Gastrocnemius medialis (tissue), 4 donors: ENCODE measurements at places on chromosomes 13 and 19. TPM values are rescaled to one million over a fixed set of nuclear protein-coding genes. Genes with fewer than 3 reads are reported as not detected.
A peak's percentile ranks its signal among the peaks of the same experiment; 100 is the strongest.

DNA sequence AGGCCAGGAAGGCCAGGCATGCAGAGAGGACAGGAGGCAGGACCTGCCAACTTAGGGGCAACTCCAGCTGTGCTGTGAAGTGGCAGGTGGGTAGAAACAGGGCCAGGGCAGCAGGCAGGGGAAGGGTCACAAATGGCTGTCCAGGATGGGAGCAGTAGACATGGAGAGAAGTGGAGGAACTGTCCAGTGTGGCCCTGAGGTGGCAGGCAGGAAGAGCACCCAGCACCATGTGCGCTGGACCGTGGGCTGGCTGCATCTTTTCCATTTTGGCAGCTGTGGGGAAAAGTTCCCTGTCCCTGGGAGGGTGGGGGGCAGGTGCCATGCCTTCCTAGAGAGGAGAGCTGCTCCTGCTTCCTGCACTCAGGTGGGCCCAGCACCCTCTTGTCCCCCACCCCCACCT, 13.8 kb downstream of the DEDD2 start:
- DNase-seq: no peak
- no peak overlapping the region for H3K27ac ChIP-seq
- no peak overlapping the region for H3K4me3 ChIP-seq

Gene NPHS1
- not detected for total RNA-seq

Gene MICU2
- 126 TPM for total RNA-seq

DNA sequence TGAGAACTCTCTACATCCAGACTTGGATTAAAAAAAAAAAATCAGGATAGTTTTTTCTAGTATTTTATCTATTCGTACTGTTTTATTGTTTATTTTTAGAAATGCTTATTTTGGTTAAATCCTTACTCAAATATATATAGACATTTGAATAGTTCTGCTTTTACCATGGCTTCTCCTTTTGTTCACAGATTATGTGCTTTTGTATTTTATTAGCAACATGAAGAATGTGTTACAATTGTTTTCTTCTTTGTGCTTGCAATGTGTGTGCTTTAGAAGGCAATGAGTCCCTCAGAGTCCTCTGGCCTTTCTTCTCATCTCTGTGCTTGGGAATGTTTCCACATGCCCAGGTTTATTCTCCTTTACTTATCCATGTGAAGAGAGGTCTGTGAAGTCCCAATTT, 324.0 kb downstream of the KCNRG start:
- H3K4me1 ChIP-seq: no peaks in the 10 kb centered on the region
- H3K27ac ChIP-seq: no peak overlapping the region
- H3K27me3 ChIP-seq: no peaks in the 10 kb centered on the region
- no peak for DNase-seq
- H3K36me3 ChIP-seq: no peaks in the 10 kb centered on the region
- no peak overlapping the region for H3K4me3 ChIP-seq

- no peak overlapping the region for H3K27ac ChIP-seq
- no peak overlapping the region for H3K4me3 ChIP-seq
- H3K36me3 ChIP-seq: no peaks in the 10 kb centered on the region
- H3K4me1 ChIP-seq: no peaks in the 10 kb centered on the region
Measured at GRCh38 chr19:56191115-56191514, 6.5 kb downstream of the ZSCAN5B start.

DNA sequence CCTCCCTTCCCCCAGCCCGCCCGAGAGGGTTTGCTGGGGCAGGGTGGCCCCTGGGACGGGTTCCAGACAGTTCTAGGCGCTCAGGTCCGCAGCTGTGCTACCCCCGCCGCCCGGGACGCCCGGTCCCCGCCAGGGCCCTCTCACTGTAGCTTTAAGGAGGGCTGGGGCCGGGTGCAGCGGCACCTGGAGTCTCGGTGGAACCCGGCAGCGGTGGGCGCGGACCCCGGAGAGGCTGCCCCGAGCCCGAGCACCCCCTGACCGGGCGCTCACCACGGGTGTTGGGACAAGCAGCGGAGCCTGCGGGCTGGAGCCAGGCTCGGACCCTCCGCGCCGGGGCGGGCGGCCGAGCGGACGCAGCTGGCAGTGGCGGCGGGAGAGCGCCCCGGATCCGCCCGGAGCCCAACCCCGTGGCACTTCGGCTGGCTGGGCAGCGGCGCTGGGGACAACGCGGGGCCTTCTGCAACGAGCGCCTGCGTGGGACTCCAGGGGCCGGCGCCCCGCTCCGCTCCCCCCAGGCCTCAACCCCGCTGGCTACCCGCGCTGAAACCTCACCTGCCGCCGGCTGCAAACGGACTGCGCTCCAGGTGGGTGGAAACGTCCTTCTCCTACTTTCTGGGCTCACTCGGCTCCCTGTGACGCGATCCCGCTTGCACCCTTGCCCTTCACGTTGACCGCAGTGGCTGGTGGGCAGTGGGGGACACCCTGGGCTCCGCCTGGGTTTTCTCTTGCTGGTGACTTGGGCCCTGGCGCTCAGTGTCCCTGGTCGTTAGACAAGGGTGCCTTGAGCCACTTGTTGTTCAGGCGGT, 81.1 kb downstream of the ZNF429 start:
- H3K4me1 ChIP-seq: no peaks in the 10 kb centered on the region
- no peak for DNase-seq
- H3K27me3 ChIP-seq: peaks cover 7% of the 10 kb centered on the region
- H3K4me3 ChIP-seq: peak overlapping the region; percentile 73

DNA sequence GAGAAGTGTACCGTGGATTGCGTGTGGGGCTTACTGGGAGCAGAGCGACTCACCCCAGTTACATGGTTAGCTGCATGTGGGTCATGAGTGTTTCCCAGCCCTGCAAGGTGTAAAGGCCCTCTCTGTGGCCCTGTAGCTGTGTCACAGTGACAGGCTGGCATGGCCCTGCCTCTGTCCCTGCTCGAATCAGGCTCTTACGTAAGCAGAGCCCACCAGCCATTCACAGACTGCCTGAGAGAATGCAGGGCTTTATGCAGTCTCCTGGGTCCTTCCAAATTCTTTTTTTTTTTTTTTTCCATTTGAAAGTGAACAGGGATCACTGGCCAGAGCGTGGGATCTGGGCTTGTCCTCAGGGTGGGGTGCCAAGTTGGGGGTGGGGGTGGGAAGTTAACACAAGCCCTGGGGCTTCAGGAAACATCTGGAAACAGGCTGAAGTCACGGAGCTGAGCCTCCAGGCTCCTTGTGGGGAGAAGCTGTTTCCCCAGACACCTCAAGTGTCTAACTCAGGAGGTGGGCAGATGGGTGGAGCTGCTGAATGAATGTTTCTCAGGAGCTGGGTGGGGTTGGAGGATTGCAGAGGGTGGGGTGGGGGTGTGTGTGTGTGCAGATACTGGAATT, 13.4 kb downstream of the TECR start:
- H3K4me1 ChIP-seq: peaks cover 21% of the 10 kb centered on the region
- H3K27ac ChIP-seq: peak overlapping the region; percentile 62
- no peaks in the 10 kb centered on the region for H3K27me3 ChIP-seq
- H3K36me3 ChIP-seq: no peaks in the 10 kb centered on the region

DNA sequence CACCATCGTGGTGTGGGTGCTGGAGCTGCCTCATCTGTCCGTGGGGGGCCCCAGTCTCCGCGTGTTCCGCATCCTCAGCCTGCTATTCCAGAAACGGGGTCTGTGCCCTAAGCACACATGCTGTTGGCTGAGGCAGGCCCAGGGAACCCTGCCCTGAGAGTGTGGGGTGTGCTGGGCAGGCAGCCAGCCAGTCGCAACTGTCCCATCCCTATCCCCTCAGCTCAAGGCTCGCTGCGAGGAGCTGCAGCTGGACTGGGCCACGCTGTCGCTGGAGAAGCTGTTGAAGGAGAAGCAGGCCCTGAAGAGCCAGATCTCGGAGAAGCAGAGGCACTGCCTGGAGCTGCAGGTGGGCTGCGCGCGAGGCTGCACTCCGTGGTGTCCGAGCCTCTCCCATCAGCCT, 21.9 kb downstream of the PLEKHJ1 start:
- no peaks in the 10 kb centered on the region for H3K4me1 ChIP-seq
- no peak for DNase-seq
- H3K27me3 ChIP-seq: no peaks in the 10 kb centered on the region
- no peak overlapping the region for H3K4me3 ChIP-seq

Gene ZNF506
- total RNA-seq: 6.3 TPM

- H3K27ac ChIP-seq: no peak overlapping the region
- no peaks in the 10 kb centered on the region for H3K36me3 ChIP-seq
- H3K27me3 ChIP-seq: no peaks in the 10 kb centered on the region
- no peaks in the 10 kb centered on the region for H3K4me1 ChIP-seq
Measured at GRCh38 chr13:26895081-26895807, 134.7 kb upstream of the GPR12 start.

Gene ZNF835
- total RNA-seq: 2.4 TPM

GRCh38 chr19:10861103-10861651, 10.2 kb upstream of the CARM1 start:
- H3K27ac ChIP-seq: no peak overlapping the region
- no peak overlapping the region for H3K4me3 ChIP-seq
- H3K27me3 ChIP-seq: no peaks in the 10 kb centered on the region
- H3K36me3 ChIP-seq: no peaks in the 10 kb centered on the region
- peaks cover 4% of the 10 kb centered on the region for H3K4me1 ChIP-seq
- DNase-seq: no peak
